Panc1 (cell line): ENCODE measurements at places on chromosomes 12 and 14. TPM values are rescaled to one million over a fixed set of nuclear protein-coding genes. Genes with fewer than 3 reads are reported as not detected.
A peak's percentile ranks its signal among the peaks of the same experiment; 100 is the strongest.

GRCh38 chr14:92465353-92466055 lies 48.1 kb upstream of the RIN3 start:
- DNase-seq = no peak

DNA sequence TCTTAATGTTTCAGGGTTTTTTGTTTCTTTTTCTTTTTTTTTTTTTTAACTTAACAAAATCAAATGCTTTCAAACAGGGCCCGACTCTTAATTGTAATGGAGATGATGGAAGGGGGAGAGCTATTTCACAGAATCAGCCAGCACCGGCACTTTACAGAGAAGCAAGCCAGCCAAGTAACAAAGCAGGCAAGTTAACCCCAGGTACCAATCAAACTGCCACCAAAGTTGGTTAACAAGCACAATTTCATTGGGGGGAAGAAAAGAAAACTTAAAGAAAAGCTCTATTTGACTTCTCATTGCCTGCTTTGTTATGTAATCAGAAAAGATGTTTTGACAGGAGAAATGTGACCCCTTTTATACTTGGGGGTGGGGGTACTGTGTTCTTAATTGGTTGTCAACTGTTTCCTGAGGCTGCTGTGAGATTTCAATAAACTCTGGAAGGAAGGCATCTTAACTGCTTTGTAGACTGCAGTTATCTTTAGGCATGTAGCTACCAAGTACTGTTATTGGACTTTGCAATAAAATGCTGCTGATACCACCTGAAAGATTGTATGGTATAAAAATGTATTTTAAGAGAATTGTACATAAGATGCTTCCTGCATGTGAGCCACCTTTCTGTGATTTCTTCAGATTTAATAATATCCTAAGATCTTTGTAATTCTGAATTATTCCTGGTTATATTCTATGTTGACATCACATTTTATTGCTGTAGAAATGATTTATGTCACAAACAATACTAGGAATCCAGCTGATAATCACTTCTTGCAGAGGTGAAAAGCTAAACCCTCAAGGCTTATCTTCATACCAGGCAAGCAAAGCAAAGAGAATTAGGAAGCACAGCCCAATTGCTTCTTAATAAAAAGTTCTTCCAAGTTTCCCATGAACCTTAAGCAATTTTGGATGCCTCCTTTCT lies 26.9 kb downstream of the MAPKAPK5 start:
- DNase-seq = no peak

GRCh38 chr12:43148691-43149090 lies 403.3 kb downstream of the ADAMTS20 start:
- no peak for DNase-seq

Gene PLXNC1
- total RNA-seq = 0.57 TPM

Gene DACT1
- 0.15 TPM for total RNA-seq

Gene TAS2R42
- total RNA-seq = not detected

- no peak for DNase-seq
These were observed 277.1 kb downstream of the DPF3 start for GRCh38 chr14:72616811-72617210.

DNA sequence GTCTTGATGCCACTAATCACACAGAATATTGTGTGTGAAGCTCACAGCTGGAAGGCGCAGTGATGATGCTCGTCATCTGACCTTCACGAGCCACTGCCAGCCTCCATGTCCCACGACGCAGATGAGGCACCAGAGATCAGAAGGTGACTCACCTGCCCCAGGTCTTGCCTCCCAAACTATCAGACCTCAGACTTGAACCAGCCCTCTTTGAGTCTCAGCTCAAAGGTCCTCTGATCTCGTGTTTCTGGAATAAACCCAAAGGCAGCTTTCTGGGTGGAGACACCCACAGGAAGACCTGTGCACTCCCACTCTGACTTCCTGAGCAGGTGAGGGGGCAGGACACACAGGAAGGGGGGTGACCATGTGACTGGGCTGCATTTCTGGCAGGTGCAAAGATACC lies 19.6 kb upstream of the CHGA start:
- DNase-seq = no peak

Gene PAPLN
- total RNA-seq = 22.2 TPM

- no peak for DNase-seq
These were observed 11.0 kb downstream of the CBLN3 start for GRCh38 chr14:24418492-24418873.

Gene SLC24A4
- total RNA-seq = not detected

Gene PTPRB
- 0.33 TPM for total RNA-seq

Gene KCNH3
- 0.64 TPM for total RNA-seq

DNA sequence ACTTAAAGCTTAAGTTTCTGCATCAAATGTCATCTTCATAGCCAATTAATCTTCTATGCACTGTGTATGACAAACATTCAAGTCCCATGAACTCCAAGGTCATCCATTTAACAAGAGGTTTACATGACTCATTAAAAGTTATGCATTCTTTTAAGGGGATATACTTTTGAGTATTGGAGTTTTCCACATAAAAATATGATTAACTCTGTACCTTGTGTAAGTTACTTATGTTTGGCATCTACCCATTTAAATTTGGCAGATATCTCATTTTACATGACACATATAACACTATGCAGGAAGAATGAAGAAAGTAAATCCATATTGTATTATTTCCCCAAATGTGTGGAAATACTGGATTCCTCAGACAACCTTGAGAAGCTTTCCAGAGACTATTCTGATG lies 240.2 kb downstream of the PAX9 start:
- DNase-seq = no peak

DNA sequence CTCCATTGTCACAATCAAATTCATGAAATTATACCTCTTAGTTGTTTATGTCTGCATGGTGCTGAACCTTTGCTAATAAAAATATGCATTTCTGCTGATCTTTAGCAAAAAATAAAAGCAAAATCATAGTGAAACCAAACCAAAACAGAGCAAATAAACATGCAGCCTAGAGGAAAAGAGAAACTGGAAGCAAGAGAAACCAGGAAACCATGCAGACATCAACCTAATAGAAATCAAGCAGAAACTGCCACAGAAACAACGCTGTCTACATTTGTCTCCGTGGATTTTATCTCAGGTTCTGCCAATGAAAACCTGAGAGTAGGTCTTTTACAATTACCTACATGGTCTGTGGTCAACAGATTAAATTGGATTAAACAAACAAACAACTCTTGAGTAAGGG lies 173.7 kb downstream of the SYT10 start:
- no peak for DNase-seq

GRCh38 chr14:68349900-68350629 lies 442.8 kb downstream of the ZFP36L1 start:
- DNase-seq = no peak

GRCh38 chr14:31881531-31882310 lies 195.4 kb upstream of the ARHGAP5 start:
- no peak for DNase-seq

DNA sequence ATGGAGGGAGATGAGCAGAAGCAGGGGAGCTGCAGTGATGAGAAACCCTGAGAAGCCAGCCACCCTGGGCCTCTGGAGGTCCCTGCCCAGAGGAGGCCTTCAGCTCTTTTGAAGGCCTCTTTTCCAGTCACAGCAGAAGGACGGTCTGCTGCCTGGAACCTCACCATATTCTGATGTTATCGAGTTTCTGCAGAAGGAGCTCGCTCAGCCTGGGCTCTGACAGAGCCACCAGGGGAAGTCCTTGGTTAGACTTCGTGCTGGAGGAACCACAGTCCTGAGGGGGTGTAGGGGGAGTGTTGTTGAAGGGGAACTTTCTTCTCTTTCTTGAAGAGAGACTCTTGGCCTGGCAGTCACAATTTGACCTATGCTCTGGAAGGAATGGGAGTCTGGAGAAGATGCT lies 25.1 kb upstream of the BATF start:
- DNase-seq = no peak

DNA sequence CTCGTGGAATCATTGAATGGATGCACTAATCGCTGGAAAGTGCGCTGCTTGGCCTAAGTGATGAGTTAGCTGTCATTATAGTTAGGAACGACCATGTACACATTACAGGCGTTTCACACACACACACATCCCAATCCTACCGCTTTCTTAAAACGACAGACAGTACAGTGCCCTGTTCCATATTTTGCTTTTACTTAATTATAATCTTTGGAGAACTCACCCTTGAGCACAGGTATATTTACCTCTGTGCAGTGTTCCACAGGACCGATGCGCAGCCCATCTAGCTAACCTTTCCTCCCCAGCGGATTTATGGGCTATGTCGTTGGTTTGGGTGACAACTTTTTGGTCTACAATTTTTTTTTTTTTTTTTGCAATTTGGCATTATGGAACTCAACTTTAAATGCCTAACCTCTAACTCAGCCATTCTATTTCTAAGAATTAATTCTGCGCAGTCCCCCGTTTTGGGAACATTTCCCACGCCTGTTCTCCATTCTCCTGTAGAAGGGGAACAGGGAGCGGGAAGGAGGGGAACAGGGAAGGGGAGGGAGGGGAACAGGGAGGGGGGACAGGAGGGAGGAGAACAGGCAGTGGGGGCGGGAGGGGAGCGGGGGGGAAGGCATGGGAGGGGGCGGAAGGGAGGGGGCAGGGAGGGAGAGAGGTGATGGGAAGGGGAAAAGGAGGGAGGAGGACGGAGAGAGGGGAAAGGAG lies 663 bp upstream of the ULK1 start:
- no peak for DNase-seq

GRCh38 chr14:59343585-59343984 lies 121.6 kb downstream of the GPR135 start:
- no peak for DNase-seq

- no peak for DNase-seq
These were observed 101.0 kb downstream of the DERA start for GRCh38 chr12:16012117-16012516.

GRCh38 chr14:102770147-102771123 lies 6.8 kb upstream of the TRAF3 start:
- DNase-seq = no peak

DNA sequence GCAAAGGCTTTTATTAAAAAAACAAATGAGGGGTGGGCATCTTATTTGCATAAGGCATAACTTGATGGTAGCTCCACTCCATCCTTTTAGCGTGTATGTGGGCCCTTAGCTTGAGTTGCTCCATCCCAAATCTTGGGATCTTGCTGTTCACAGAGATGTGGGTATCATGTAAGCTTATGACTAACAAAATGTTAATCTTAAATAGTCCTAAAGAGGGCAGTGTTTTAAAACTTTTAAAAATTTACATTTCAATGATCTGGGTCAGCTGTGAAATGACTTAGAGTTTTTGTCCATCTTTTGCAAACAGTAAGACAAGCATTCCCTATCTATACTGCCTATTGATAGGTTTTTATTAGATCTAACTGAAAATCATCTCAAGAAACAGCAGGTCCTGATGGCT lies 86.0 kb downstream of the SLCO1A2 start:
- no peak for DNase-seq

DNA sequence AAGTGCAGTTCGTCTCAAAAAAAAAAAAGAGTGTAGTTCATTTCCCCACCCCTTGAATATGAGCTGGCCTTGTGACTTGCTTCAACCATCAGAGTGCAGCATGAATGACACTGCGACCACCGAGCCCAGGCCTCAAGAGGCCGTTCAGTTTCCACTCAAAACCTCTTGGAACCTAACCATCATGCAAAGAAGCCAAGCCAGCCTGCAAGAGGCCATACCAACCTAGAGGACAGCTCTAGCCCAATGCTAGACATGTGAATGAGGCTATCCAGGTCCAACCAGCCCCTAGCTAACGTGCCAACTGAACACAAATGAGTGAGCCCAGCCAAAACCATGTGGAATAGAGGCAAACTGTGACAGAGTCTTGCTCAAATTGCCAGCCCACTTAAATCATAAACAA lies 29.7 kb downstream of the R3HDM2 start:
- no peak for DNase-seq

- no peak for DNase-seq
These were observed 23.5 kb downstream of the SDSL start for GRCh38 chr12:113445544-113446171.

- no peak for DNase-seq
These were observed 381.8 kb downstream of the BTG1 start for GRCh38 chr12:91763654-91764370.

- DNase-seq = no peak
These were observed 85.6 kb downstream of the SLC2A13 start for GRCh38 chr12:40020261-40020691.

GRCh38 chr14:101561145-101561896 lies at the start of gene DIO3:
Gene DIO3 (plus strand): TSS chr14:101561495.
- DNase-seq = no peak

DNA sequence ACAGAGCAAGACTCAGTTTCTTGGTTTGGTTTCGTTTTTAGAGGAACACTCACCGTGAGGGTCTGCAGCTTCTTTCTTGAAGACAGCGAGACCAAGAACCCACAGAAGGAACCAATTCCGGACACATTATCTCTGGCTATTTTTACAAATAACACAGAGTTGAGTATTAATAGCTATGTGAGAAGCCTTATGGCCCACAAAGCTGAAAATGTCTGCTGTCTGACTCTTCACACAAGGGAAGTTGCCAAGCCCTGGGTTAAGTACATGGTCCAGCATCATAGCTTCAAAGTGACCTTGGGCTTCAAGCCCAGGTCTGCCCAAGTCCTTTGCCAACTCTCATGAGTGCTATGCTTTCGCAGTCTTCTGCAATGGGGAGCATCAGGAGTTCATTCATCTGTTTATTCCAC lies 2.6 kb upstream of the LGMN start:
- DNase-seq = no peak

DNA sequence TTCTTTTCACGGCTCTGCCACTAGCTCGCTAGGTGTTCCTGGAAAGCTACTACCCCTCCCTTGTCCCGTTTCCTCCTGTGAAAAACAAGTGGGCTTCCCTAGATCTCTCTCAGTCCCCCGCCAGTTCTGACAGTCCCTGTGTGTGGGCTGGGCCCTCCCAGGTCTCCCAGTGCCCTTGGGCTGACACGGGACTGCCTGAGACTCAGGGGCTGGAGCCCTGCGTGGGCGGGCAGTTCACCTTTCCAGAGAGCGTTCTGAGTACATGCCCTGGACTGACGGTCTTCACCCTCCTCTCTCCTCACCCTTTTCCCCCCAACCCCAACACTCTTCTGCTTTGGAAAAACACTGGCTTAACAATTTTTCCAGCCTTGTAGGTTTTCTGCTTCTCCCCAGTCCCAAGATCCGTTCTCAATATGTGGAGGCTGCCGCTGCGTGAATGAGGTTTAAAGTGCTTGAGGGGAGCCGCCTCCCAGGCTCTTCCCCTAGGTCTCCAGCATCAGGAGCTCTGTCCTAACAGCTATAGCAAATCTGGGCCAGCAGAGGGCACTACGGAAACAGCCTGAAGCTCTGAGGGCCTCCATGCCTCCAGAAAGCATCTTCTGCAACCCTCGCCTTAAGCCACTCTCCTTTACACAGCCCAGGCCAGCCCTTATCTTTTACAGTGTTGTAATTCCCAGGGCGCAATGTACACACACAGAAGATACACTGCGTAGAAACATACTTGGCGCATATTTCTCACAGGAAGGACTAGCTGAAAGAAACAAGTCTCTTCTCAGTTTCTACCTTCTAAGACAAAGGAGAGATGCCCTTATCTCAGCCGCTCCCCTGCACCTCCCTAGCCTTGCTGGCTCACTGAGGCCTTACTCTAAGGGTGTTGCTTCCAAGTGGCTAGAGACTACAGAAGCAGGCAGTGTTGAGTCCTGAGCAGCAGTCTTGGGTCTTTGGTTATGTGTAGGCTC lies 10.4 kb upstream of the DCD start:
- DNase-seq = peak; percentile 15

GRCh38 chr12:102487226-102487625 lies 6.9 kb upstream of the IGF1 start:
- DNase-seq = no peak
